CD4-positive, alpha-beta T cell treated with Interferon alpha-2 for 1 hour (primary cell): ENCODE measurements at places on chromosomes 4 and X.

DNA sequence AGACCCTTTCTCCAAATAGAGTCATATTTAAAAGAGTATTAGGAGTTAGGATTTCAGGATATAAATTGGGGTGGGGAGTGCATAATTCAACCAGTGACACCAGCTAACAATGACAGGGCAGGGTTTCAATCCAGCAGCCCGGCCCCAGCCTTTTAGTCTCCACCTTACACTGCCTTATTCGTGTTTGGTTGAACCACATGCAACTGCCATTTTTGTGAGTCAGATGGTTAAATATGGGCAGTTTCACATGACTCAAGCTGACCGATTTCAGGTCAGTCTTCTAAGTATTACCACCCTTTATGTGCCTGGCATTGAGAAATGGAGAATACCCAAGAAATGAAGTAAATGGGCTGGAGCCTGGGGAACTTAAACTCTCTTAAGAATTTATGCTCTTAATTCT is 102.8 kb downstream of the STOX2 start:
- DNase-seq: no peak

GRCh38 chrX:10783451-10783995 is 163.1 kb upstream of the MID1 start:
- no peak for DNase-seq

- no peak for DNase-seq
Measured at GRCh38 chr4:66091786-66092185, 421.5 kb upstream of the EPHA5 start.

- no peak for DNase-seq
Measured at GRCh38 chrX:7904562-7904961, 22.7 kb downstream of the PNPLA4 start.

DNA sequence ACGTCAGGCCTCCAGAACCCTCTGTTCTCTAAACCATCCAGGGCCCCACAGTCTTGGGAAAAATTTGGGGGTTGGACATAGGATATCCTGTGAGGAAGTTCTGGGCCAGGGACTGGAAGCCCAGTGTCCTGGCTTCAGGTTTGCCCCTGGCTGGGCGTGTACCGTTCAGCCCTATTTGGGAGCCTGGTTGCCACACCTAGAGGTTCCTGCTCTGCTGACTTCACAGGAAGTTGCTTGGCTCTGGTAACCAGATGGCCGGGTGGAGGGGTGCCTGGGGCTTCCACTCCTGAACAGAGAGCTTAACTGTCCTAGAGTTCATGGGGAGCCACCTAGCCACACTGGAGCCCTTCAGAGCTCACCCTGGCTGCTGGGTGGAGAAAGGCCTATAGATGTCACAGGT is 1.1 kb downstream of the TAFAZZIN start:
- DNase-seq: peak; percentile 37
